ENCODE measurements at places on chromosomes 6 and 20. TPM values are rescaled to one million over a fixed set of nuclear protein-coding genes. Genes with fewer than 3 reads are reported as not detected.

DNA sequence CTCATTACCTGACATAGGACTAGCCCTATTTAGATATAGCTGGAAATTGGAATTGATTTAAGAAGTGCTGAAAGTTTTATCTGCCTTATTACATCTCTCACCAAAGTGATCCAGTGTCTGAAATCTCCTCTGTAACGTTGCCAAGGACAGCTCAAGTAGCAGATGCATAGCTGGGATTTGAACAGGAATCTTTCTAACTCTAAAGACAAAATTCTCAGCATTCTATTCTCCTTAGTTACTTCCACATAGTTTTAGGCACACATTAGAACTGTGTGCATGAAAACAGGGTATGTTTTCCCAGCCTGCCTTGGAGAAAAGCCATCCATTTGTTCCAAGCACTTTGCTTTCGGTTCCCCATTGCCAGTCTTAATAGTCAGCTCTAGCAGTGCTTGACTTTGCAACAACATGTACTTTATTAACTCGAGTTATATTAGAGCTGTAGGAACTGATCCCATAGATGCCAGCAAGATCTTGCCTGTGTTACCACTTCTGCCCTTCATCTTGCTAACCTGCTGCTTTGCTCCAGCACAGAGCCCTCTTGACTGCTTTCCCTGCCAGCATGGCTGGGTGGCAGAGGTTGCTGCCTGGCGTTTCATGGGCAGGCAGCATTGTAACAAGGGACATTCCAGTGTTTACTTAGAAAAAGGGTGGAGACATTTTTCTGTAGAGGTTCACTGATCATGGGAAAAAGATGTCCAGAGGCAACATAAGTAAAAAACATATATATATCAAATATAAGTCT is 56.1 kb upstream of the STMND1 start:
- no peak for DNase-seq

DNA sequence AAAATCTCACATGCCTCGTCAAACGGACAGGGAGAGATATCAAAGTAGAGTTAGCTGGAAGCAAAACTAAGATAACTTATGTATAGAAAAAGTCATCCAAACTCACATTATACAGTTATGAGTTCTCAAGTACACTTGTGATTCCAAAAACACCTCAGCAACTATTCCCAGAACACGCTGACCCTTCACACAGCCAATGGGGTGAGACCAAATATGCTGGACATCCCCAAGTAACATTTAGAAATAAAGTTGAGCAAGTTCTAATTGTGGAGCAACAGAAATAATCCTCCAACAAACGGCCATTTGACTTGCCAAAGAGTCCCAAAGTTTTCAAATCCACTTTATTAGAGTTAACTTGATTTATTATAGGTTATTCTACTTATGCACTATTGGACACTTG is 52.4 kb downstream of the LY86 start:
- DNase-seq, result no peak

The MOCS1 gene
- 8.3 TPM for total RNA-seq

- no peak for DNase-seq
Observed at GRCh38 chr20:16498526-16499253, 74.6 kb downstream of the KIF16B start.

The SYCP2 gene
- 0.23 TPM for total RNA-seq

DNA sequence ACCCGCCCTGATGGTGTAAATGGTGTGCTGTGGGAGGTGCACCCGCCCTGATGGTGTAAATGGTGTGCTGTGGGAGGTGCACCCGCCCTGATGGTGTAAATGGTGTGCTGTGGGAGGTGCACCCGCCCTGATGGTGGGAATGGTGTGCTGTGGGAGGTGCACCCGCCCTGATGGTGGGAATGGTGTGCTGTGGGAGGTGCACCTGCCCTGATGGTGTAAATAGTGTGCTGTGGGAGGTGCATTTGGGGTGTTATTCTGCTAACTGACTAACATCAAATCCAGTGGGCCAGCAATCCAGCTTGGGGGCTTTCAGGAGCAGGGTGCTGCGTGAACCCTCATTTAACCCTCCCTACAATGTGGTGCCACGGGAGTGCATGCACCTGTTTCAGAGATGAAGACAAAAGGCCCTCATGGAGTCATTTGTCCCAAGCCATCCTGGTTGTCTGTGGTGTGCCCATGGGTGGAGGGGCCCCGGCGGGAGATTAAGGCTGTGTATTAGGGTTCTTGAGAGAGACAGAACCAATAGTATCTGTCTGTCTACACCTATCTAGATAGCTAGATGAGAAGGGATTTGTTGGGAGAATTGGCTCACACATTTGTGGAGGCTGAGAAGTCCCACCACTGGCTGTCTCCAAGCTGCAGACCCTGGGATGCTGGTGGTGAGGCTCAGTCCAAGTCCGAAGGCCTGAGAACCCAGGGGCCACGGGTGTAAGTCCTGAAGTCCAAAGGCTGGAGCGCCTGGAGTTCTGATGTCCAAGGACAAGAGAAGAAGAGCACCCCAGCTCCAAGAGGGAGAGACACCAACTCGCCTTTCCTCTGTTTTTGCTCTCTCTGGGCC is 39.2 kb downstream of the TMEM242 start:
- DNase-seq, result no peak

DNA sequence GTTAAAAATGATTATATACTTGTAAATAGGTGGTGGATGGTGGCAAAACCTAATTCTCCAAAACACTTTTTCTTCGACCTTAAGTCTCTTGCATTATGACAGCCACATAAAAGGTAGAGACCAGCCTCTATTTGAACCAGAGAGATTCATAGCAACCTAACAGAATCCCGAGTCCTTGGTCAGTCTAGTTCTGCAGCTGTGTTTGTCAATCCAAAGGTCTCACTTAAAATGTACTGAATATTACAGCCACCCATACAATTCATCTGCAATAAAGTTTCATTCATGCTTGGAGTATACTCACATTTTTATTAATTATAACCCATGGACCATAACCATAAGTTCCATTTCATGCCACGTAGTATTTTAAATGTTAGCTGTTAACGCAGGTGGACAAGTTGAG is 87.2 kb downstream of the EPM2A start:
- no peak for DNase-seq

The ARG1 gene
- total RNA-seq, result not detected

DNA sequence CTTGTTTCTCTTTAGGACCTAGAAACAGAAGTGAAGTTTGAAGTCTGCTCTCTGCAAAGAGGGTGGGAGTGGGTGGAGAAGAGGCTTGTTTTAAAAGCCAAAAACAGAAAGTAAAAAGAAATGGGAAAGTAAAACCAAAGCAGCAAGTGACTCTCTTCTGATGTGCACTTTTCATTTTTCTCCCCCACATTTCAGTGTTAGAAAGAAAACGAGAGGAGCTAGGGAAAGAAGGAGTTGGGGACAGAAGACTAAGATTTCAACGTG is 1.3 kb downstream of the C6orf141 start:
- DNase-seq, result no peak

The COX4I2 gene
- total RNA-seq, result not detected

DNA sequence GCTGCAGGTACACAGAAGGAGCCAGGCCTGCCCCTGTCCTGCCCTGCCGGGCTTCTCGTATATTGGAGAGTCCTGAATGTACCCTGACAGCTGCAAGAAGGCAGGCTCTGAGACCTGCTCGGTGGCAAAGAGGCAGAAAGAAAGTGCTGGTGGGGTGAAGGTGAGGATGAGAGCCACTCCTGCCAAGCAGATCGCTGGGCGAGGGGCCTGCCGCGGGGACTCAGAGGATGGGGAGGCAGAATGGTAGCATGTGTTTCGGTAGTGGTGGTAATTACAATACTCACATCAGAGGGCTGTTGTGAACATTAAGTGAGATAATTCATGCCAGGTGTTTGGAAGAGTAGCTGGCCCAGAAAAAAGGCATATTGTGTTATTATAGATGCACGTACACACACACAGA is 56.6 kb upstream of the SLC22A23 start:
- DNase-seq, result no peak

DNA sequence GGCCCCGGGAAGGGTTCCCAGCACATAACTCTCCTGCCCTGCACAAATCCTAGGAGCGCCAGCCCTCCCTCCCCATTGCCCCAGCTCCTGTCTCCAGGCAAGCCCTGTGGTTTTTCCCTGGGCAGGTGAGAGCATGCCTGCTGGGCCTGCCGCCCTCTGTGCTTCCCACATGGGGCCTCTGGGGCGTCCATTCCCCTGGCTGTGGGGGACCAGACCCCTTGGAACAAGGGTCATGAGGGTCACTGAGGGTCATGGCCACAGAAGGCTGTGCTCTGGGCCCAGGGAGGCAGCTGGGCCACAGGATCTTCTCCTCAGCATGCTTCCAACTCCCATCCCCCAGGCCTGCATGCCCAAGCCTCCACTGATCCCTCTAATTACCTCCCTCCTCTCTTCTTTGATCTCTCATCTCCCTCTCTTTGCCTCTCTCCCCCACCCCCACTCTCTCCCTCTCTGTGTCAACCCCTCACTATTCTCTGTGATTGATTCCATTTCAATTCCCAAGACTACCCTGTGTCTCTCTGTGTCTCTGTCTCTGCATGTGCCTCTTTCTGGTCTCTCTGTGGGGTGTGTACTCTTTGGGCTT is 6.1 kb downstream of the MDFI start:
- DNase-seq, result no peak

GRCh38 chr6:93293872-93294271 is 125.5 kb downstream of the EPHA7 start:
- no peak for DNase-seq

The SCUBE3 gene
- total RNA-seq, result not detected

GRCh38 chr20:6173481-6173880 is 50.7 kb upstream of the FERMT1 start:
- DNase-seq, result no peak

DNA sequence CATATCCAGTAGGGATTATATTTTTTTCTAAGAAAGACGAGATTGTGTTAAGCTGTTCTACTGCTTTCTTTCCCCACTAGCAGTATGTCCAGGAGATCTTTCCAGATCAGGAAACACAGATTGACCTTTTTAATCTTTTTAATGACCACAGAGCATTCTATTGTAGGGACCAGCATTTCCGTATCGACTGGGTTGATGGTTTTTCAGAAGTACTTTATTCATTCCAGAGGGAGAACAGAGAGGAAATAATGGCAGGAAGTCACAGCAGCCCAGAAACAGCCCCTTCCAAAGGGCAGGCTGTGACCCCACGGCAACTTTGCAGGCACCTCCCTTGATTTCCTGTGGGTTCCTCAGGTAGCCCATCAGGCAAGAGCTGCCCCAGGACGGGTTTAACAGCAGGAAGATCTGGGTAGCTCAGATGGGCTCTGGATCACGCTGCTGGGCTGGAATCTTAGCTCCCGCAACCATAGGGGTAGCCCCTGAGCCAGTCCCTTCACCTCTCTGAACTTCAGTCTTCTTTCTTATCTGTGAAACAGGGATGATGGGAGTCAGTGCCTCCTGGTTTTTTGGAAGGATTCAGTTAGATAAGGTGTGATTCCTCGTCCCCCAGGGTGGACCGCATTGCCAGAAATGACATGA is 23.8 kb upstream of the CHMP4B start:
- no peak for DNase-seq

- no peak for DNase-seq
Observed at GRCh38 chr6:146312608-146313007, 231.0 kb upstream of the RAB32 start.

The CALHM5 gene
- total RNA-seq, result 8.7 TPM

DNA sequence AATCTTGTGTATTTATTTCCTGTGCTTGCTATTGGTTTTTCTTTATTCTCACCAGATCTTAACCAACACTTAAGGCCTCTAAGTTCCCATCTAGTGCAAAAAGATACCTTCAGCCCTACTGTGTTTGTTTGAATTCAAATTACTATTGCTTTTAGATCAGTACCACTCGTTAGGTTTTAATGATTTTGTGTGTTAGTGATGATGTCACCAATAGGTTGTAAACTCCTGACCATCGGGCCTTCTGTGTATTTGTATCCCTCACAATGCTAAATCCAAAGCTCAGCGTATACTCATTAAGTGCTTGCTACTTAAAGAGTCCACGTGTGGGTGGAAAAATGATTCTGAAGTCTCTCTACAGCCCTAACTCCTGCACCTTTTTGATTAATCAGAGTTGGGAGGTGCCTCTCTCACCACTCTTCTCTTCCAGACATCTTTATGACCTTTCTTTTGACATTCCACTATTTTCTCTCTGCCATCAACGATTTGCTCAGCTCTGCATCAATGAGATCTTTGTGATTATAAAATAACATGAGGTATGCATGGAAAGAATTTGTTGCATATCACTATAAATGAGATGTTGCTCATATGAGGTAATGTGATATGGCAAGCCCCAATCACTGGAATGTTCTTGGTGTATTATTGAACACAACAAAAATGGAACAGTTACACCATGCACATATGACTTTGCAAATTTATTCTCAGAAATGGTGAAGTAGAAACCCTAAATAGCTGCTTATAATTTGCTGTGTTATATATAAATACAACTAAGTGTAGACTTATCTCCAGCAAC is 55.1 kb upstream of the LAMA2 start:
- no peak for DNase-seq

The RAB32 gene
- total RNA-seq, result 88.3 TPM

GRCh38 chr6:98985391-98985790 is 37.6 kb upstream of the FBXL4 start:
- no peak for DNase-seq

- DNase-seq, result no peak
Observed at GRCh38 chr20:61918548-61918947, 147.1 kb downstream of the TAF4 start.

GRCh38 chr6:44682987-44683779 is 295.7 kb downstream of the CDC5L start:
- DNase-seq, result no peak

- no peak for DNase-seq
Observed at GRCh38 chr6:169847901-169848311, 96.5 kb downstream of the ERMARD start.

DNA sequence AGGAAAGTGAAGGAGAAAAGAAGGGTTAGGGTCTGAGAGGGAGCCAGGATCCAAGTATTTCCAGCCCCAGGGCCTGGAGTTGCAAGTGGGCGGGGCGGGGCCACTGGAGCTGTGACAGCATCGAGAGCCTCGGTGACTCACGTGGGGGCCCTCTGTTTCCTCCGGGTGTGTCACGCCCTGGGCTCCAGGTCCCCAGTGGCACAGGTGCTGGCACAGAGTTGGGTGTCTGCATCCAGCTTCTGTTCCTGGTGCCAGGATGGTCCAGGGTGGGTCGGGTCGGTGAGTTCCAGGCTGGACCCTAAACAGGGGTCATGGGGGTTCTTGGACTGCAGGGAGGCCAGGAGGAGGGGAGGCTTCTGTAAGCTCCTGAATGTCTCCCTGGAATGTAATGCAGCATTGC is 16.7 kb downstream of the RAET1L start:
- no peak for DNase-seq

DNA sequence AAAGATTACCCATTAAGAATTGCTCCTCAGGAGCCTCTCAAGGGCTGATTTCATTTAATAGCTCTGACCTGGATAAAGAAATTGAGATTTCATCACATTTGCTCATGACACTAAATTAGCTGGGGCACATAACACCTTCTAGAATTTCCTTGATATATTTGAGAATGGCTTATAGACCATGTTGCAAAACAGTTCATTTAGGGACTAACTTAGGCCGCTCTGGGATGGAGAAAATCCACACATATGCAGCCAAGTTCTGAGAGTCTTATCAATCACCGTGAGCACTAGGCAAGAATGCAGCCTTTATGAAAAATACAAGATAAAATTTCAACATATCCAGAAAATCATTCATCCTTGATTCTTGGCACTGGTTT is 91.0 kb upstream of the MCHR2 start:
- DNase-seq, result no peak

- no peak for DNase-seq
Observed at GRCh38 chr6:95578106-95578410, 723 bp downstream of the MANEA start.
